Cardiac septum (tissue), 1 donor: ENCODE measurements at places on chromosomes 16 and 17.
A peak's percentile ranks its signal among the peaks of the same experiment; 100 is the strongest.

DNA sequence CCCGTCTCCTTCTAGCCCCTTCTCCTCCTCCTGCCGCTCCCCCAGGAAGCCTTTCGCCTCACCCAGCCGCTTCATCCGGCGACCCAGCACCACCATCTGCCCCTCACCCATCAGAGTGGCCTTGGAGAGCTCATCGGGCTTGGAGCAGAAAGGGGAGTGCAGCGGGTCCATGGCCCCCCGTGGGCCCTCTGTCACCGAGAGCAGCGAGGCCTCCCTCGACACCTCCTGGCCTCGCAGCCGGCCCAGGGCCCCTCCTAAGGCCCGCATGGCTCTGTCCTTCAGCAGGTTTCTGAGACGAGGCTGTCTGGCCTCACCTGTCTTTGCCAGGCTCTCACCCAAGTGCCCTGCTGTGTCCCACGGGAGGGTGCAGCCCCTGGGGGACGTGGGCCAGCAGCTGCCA, 87.9 kb downstream of the RGS9 start:
- no peak for DNase-seq

DNA sequence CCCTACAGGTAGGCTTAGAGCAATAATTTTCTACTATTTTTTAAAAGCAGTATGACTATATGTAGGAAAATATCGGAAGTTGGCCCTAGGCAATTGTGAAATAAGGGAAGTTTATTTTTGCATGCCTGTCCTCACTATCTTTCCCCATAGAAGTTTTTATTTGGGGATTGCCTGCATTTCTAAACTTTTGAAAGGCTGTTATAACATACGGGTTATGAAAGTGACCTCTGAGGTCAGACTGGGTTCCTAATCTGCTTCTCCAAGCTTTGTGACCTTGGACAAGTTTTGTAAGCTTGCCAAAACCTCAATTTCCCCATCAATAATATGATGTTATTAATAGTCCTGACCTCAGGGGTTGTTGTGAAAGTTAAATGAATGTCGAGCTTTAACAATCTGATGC, 67.1 kb downstream of the ARHGAP44 start:
- no peak for DNase-seq

GRCh38 chr17:6507535-6507934, 48.8 kb downstream of the PITPNM3 start:
- DNase-seq: no peak

GRCh38 chr17:42953669-42954068, 10.6 kb downstream of the AARSD1 start:
- DNase-seq: no peak

- peak; percentile 59 for DNase-seq
These were observed 137.0 kb upstream of the TP53TG3D start for GRCh38 chr16:32116080-32116479.

DNA sequence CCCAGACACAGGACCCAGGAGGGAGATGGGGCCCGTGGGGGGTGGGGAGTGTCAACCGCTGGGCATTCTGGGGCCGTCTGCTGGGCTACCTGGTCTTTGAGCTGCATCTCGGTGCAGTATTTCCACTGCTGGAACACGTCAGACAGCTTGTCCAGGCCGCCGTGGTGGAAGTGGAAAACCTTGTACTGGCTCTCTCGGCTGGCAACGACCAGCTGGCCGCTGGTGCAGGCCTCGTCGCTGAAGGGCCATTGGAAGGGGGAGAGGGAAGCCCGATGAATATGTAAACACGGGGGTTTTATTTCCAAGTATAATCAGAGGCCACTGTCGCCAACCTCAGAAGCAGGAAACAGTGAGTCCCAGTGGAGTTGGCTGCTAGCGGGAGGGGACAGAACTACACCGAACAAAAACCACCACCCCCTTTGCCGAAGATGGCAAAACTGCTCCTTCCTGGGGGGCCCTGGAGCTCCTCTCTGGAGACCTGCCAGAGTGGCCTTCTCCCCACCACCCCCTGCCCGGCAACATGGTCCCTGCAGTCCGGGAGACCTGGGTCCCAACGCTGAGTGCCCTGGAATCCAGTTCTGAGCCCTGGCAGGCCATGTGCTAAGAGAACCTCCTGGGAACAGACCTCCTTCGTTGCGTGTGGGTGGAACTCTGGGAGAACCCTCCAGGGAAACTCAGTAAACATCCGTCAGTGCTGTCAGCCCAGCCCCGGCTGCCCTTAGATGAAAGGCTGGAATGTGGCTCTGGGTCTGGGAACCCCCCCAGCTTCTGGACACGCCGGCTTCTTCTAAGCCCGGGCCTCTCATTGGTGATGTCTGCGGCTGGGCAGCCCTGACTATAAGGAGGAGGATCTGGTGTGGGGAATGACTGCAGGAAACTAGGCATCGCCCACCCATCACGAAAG, 84.1 kb downstream of the TBC1D16 start:
- DNase-seq: peak; percentile 77

- DNase-seq: no peak
These were observed 479.8 kb upstream of the GOT2 start for GRCh38 chr16:59213952-59214351.

DNA sequence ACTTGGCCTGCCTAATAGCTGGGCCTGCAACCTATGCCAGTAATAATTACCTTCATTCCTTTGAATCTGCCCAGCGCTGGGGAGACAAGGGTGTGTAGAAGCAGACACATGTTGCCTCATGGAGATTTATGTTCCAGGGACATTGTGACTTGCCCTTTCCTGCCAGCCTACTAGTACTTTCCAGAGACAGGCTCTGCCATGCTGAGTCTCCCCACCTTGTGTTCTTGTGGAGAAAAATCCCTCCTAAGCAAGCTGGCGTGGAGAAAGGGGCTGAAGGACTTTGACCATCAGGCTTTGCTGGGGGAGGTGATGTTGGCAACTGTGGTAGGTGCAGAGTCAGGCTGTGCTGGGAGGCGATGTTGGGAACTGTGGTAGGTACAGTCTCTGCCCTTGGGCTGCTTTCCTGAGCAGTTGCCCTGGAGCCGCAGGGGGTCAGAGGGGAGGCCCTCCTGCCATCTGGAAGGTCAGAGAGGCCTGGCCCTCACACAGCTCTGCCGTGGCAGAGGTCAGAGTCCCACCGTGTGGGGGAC, 4.0 kb downstream of the KSR1 start:
- no peak for DNase-seq

DNA sequence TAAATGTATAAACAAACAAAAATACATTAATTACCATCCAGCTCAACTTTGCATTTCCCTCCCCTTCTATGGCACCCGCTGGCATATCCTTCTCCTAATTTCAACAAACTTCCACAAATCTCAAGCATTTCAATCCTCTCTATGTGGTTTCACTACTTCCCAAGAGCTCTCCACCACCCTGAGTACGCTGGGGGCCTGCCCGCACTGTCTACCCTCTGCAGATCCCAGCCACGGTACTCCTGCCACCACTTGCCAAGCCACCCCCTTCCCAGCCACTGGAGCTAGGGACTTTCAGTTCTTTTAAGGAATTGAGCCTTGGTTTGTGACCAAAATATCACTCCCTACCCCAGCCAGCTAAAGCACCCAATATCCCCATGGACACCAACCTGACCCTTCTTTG, 1.9 kb downstream of the TK2 start:
- no peak for DNase-seq

DNA sequence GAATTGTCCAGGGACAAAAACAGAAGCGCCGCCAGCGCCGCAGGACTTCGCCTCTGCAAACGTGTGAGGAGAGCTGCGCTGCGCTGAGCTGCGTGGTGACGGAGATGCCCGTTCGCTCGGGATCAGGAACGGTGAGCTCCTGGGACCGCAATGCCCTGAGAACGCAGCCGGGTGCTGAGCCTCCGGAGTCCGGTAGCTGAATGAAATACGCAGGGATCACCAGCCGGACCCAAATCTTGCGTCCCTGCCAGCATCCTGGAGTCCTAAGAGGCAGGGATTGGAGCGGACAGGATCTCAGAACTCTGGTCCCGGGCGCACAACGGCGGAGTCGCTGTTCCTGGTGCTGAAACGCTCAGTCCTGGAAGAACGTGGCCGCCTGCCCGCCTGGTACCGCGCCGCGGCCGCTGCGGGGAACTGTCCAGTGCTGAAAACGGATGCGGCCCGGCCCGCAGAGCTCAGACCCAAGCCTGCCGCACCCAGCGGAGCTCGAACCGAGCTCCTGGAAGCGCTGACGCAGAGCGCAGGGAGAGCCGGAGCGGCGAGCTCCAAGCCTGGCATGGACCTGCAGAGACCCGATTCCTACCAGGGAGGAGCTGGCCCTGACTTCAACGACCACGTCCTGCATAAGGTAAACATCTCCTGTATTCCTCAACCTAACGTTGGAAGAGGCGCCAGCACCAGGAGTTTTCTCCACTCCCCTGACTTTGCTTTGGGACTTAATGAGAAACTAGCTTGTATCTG, 41.5 kb downstream of the CD300LF start:
- peak; percentile 88 for DNase-seq

GRCh38 chr17:62135742-62136141, 70.7 kb upstream of the MED13 start:
- DNase-seq: no peak

- DNase-seq: no peak
These were observed 21.9 kb downstream of the ADORA2B start for GRCh38 chr17:15966879-15967248.

DNA sequence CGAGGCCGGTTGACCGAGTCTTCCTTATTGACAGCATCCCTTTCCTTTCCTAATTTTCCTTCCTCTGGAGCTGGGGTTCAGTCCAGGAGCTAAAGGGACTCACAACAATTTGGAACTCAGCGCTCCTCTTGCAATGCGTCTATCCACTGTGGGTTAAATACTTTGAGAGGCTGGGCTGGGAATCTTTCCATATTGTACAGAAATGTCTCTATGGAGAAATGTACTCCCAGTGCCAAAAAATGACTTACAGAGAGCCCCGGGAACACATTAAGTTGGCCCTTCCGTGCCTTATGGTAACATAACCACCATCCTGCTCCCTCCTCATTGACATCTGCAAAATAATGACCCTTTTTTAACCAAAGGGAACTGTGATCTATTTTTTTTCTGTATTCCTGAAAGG, 192.8 kb downstream of the FTO start:
- DNase-seq: no peak

GRCh38 chr16:88700636-88701482, 5.3 kb downstream of the RNF166 start:
- DNase-seq: peak; percentile 98

GRCh38 chr16:24810951-24811843, 34.6 kb upstream of the SLC5A11 start:
- DNase-seq: no peak

GRCh38 chr16:69100071-69100691, 5.3 kb upstream of the HAS3 start:
- DNase-seq: no peak

- peak; percentile 83 for DNase-seq
These were observed 885 bp upstream of the SLFN13 start for GRCh38 chr17:35449371-35449931.

DNA sequence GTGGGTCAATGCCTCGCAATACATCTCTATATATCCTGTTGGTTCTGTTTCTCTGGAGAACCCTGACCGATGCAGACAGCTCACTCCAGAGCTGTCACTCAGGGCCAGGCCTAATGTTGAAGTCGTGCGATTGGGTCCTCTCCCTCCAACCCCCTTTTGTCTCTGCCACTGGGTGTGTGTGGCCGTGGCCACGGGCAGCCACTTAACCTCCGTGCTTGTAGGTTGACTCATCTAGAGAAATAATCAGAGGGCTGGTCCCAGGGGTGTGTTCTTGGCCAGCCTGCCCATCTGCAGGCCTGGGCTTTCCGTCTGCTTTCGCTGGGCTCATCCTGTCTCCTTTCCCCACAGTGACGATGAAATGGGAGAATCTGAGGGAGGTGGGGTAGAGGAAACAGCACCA, 7.4 kb downstream of the ADAD2 start:
- no peak for DNase-seq
